ENCODE measurements at places on chromosomes 3 and 15.

DNA sequence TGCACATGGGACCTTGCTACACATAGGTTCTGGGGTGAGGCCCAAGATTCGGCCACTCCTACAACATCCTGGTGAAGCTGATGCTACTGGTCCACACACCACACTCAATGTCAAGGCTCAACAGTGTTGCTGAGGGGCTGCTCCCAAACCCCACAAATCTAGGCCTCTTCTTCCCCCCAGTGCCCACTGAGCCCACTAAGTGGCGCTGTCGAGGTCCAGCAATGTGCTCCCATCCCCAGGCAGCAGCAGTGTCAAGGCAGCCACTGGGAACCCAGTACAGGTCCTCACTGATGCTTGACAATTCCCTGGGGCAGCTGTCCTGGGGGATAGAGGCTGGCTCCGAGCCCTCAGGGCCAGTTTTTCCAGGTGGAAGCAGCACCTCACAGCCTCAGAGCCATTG is 21.5 kb downstream of the SCN5A start:
- no peak for DNase-seq

- DNase-seq: no peak
Measured at GRCh38 chr3:74115906-74116305, 491.2 kb upstream of the PDZRN3 start.

DNA sequence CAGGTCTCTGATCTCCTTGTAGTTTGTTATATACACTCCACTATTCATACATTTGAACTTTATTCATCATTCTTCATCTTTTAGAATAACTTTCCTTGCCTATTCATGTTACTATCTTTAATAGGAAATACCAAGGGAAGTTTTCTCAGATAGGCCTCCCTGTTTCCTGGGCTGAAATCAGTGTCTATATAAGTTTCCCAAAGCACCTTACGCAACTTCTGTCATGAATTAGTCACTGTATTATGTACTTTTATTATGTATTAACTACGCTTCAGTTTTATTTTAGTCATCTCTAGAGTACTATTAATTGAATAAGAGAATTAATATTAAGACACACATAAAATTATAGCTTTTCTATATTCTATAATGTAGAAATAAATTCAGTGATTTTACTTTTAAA is 1481.5 kb downstream of the OTOL1 start:
- no peak for DNase-seq

GRCh38 chr15:65246026-65246714 is 34.9 kb upstream of the CILP start:
- DNase-seq: no peak

DNA sequence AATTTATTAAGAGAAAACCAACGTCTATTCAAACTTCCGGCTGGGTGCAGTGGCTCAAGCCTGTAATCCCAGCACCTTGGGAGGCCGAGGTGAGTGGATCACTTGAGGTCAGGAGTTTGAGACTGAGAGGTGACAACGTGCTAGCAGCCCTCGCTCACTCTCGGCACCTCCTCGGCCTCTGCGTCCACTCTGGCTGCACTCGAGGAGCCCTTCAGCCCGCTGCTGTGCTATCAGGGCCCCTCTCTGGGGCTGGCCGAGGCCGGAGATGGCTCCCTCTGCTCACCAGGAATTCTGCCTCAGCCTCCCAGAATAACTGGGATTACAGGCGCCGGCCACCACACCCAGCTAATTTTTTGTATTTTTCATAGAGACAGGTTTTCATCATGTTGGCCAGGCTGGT is 58.7 kb downstream of the USF3 start:
- DNase-seq: no peak

DNA sequence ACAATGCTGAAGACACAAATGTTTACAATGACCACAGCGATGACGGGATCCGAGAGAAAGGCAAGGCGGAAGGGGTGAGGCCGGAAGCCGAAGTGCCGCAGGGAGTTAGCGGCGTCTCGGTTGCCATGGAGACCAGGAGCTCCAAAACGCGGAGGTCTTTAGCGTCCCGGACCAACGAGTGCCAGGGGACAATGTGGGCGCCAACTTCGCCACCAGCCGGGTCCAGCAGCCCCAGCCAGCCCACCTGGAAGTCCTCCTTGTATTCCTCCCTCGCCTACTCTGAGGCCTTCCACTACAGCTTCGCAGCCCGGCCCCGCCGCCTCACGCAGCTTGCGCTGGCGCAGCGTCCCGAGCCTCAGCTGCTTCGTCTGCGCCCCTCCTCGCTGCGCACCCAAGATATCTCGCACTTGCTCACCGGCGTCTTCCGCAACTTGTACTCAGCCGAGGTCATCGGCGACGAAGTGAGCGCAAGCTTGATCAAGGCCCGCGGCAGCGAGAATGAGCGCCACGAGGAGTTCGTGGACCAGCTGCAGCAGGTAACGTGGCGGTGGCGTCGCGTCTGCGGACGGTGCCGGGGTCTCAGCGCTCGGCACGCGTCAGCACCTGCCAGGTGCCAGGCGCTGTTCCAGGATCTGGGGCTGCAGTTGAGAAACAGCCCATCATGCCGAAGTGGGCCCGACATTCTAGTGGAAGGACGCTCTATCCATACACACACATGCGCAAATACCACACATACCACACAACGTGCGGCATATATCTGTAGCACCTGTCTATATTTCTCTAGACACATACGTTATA is at the start of gene DLEC1:
TSS of gene DLEC1 (plus strand) at position 108 of the 798 bp plus-strand sequence. CDS start at position 126, 18 bp downstream.
- DNase-seq: peak; percentile 37

- DNase-seq: no peak
Measured at GRCh38 chr3:55270976-55271375, 216.1 kb downstream of the WNT5A start.

Measured in stimulated activated CD8-positive, alpha-beta memory T cell treated with anti-CD3 and anti-CD28 coated beads, Interleukin-15, amount 100 ng/mL, for 24 hours (primary cell).